ENCODE measurements at places on chromosomes 5 and 9.

GRCh38 chr5:1000329-1000728, 8.3 kb upstream of the NKD2 start:
- DNase-seq, result no peak

- no peak for DNase-seq
Observed at GRCh38 chr5:14436801-14437542, 144.6 kb upstream of the OTULINL start.

DNA sequence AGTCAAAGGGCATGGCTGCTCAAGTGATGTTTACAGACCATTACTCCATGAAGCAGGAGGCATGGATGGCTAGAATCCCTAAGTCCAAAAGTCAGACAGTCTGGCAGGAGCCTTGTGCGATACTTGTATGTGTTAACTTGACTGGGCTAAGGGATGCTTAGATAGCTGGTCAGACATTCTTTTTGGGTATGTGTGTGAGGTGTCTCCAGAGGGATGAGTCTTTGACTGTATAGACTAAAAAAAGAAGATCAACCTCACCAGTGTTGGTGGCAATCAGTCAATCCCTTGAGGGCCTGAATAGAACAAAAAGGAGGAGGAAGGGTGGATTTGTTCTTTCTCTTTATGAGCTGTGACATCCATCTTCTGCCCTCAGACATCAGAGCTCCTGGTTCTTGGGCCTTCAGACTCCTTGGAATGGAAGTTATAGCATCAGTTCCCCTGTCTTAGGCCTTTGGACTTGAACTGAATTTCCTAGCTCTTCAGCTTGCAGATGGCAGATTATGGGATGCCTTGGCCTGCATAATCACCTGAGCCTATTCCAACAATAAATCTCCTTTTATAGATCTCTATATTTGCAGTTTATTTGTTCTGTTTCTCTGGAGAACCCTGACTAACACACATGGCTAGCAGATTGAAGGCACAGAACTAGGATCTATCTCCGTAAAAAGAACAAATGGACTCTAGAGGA, 9.7 kb upstream of the HSPB3 start:
- no peak for DNase-seq

DNA sequence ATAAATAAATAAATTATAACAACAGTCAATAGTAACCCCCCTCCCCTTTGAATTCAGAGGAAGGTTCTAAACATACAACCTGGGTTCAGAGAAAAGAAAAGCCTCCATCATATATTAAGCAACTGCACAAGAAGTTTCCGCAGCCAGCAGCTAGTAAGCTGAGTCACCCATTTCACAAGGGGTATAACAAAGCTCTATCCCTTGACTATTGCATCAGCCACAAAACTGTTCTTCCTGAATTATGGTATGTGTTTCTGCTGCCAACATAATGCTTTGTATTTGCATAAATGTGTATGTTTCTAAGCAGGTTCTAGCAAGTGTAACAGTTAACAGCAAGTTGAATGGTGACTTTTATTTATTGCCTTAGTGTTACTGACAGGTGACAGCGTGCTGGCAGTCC, 6.8 kb upstream of the CEP120 start:
- peak; percentile 88 for DNase-seq

GRCh38 chr5:151431666-151432065, 15.7 kb upstream of the SLC36A1 start:
- DNase-seq, result no peak

DNA sequence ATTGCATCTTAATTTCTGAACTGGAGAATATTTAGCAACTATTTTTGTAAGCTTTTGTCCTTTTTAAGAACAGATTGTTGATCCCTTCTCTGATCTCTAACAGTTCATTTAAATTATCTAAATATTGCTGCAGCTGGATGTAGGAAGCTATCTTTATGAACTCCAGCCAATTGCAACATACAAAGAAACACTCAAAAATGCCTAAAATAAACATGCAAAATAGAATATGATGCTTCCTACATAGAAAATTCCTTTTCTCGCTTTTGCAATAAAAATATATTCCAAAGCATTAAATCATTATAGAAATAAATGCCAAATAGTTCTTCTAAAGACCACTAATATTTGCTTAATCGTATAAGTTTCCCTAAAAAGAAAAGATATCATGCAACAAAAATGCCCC, 218.6 kb downstream of the LURAP1L start:
- DNase-seq, result peak; percentile 5
